ENCODE measurements at places on chromosomes 5 and 9.
A peak's percentile ranks its signal among the peaks of the same experiment; 100 is the strongest.

GRCh38 chr9:84620338-84620737 lies 49.2 kb upstream of the NTRK2 start:
- DNase-seq: no peak

DNA sequence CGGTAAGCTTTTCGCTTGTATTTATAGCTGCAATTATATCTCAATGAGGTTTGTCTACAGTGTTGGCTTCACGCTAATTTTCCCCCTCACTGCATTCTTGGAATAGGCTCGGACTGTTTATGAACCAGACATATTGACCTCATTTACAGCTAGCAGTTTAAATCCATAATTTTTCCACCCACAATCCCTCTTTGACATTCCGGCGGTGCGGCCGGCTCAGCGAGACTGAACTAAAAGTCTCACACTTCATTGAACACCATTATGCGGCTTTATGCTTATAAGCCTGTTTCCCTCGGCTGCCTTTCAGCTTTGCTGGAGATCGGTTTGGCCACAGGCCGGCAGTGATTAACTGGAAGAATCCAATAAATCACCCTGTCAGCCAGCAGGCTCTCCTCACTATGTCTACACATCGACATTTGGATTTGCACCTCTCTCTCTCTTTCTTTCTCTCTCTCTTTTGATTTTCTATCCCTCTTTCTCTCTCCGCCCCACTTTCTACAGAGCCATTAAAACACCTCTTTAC lies 315.0 kb upstream of the TLE4 start:
- peak; percentile 29 for DNase-seq

GRCh38 chr9:133839822-133840329 lies 101.7 kb upstream of the SARDH start:
- DNase-seq: peak; percentile 55

DNA sequence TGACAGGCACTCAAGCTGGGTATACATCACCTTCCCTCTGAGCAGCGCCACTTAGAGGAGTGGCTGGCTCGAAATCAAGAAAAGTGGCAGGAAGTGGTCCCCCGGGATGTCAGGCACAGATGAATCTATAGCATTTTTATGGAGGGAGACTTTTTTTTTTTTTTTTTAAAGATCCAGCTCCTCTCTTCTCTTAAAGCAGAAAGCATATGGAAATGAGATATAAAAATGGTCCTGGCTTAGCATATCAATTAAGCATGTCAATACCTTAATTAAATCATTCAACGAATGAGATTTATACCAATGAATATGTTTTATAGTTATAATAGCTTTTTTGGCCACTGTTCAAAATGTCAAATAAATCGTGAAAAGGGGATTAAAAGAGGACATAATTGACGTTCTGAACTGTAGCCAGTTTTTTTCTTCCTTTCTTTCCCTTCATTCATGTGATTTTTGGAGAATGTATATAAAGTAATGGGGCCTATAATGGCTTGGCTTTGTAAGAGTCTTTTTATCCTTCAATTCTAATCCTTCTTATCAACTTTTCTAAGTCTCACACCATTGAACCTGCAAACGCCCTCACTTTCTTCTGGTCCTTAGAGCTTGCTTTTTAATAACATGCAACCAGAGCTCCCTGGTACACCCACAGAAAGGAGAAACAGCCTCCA lies 319.2 kb upstream of the PANK3 start:
- no peak for DNase-seq

GRCh38 chr9:95552814-95553546 lies 36.2 kb upstream of the PTCH1 start:
- peak; percentile 63 for DNase-seq
